ENCODE measurements at places on chromosomes 2 and 18.

DNA sequence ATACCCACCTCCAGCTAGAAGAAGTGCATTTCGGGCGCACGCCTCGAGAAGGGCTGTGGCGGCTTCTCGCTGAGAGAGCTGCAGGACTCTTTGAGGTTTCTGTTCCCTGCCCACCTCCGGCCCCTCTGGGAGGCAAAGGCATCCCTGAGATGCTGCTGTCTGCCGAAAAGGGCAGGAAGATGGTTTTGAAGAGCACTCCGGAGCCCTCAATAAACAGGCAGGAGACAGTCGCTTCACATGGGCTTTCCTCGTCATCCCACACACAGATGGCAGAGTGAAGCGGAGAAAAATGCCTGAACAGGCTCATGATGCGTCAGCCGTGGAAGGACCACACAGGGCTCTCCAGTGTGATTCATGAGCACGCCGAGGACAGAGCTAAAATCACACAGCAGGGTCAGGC is 25.4 kb upstream of the GLI2 start:
- DNase-seq, result no peak

- DNase-seq, result no peak
These were observed 1579.2 kb upstream of the ACVR2A start for GRCh38 chr2:146265656-146266055.

DNA sequence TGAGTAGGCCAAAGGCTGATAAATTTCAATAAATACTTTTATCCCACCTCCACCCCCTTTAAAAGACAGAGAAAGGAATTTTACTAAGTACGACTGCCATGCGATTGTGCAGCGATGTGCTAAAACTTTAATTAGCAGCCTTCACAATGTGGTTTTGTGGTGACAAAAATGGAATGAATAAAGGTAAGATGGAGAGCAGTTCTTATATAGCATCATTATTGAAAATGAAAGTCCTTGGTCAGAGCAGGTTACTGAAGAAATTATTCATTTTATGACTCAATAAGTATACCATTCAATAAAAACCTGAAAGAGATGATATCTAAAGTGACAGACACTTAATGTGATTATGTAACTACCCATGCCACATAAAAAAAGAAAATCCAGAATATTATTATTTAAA is 33.2 kb upstream of the MTIF2 start:
- no peak for DNase-seq

GRCh38 chr2:181554061-181554830 is 97.1 kb downstream of the ITGA4 start:
- DNase-seq, result no peak

DNA sequence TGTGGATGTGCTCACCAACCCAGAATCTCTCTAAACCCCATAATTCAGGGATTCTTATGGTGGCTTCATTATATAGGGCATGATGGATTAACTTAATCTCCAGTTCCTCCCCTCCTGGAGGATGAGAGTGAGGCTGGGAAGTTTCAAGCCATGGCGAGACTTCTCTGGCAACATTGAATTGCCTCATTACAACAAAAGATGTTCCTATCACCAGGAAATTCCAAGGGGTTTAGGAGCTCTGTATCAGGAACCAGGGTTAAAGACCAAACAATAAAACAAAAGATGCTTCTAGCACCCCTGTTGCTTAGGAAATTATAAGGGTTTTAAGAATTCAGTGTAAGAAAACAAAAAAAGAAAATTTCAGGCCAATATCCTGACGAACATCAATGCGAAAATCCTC is 100.1 kb downstream of the NAB1 start:
- no peak for DNase-seq

GRCh38 chr18:6331872-6332271 is 82.8 kb downstream of the L3MBTL4 start:
- no peak for DNase-seq

GRCh38 chr18:63145851-63146555 is 173.6 kb downstream of the BCL2 start:
- DNase-seq, result no peak

- DNase-seq, result peak; percentile 32
These were observed at the start of gene DTNB for GRCh38 chr2:25673300-25674076. TSS of gene DTNB (minus strand) at chr2:25673577. CDS start at chr2:25652660, 20,917 bp downstream.

- DNase-seq, result no peak
These were observed 263.9 kb downstream of the GLI2 start for GRCh38 chr2:120999377-121000097.

DNA sequence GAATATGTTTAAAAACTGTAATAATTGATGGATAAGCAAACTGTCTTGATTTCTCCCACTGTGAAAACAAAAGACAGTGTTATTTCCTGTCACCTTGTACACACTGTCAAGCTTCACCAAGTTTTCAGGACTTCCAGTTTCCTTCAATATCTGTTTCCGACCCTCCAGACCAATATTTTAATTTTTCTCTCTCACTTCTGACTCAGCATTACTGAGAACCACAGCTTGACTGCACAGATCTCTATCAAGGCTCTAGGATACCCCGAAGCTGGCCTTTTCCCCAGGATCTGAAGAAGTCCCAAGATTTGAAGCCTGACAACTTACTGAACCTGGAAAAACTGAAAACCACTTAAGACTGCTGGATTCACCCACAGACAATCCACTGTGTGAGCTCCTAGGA is 13.2 kb upstream of the SULT1C3 start:
- no peak for DNase-seq

DNA sequence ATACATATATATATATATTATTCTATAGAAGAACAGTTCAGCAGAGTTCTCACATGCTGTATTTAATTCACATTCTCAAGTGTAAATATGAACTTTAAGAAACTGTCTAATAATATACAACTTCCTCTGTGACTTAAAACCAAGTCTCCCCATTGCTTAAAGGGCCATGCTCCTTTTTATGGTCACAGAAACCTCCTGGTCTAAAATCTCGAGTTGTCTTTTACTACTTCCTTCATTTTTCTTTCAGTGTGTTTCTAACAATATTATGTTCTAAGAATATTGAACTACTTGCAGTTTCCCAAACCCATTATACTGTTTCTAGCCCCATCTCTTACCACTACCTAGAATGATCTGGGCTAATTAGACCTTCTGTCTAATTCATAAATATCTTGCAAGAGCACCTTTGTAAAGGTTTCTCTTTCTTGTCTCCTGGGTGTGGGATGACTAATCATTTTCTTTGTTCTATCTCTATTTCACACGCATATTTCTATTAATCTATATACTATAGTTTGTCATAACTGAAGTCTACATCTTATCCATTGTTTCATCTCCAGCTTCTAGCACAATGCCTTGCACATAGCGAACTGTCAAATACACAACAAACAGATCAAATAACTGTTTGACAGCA is 48.8 kb downstream of the ERBB4 start:
- DNase-seq, result no peak

DNA sequence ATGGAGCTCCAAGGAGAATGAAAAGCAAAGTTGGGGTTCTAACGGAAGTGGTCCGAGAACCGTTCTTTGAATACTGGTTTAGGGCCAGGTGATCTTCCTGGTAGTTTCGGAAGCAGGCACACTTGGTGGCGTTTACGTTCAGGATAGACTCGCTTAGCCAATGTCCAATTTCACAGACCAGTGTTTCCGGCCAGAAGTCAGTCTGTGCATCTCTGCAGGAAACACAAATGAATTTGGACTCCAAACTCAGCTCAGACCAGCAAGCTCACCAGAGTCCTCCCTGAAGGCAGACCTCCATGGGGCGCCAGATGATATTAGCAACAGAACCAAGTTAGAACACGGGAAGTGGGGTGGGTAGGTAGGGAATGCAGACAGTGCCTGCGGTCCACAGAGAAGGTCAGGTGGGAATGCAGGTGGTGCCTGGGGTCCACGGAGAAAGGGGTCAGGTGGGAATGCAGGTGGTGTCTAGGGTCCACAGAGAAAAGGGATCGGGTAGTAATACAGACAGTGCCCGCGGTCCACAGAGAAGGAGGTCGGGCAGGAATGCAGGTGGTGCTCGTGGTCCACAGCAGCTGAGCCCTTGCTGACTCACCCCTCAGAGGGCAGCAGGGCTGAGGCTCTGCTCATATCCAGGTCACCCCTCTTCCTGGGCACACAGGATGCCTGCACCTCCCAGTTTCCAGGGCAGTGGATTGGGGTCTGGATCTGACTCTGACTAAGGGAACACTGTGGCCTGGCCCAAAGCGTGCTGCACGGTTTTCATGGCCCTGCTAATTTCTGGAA is 169.0 kb downstream of the MYT1L start:
- DNase-seq, result no peak

DNA sequence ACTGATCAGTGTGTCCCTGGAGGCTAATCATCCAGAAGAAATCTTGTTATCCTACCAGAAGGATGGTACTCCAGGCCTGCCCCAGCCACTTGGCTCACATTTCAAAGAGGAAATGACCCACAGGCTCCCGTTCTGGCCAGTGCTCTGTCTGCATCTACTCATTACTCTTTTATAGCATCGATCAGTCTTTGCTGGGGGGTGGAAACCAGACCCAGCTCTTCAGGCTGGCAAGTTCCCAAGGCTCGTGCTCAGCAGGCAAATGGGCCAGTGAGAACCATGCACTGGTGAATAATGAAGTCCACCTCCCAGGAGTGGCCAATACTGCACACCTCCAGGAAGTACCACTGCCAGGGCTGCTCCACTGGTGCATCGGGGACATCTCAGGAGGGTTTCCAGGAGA is 38.8 kb downstream of the DNER start:
- DNase-seq, result no peak

GRCh38 chr2:134728163-134728562 is 9.4 kb upstream of the TMEM163 start:
- DNase-seq, result no peak

GRCh38 chr2:134718817-134719814 is at the start of gene TMEM163:
TSS of gene TMEM163 (minus strand) at chr2:134719000.
- peak; percentile 66 for DNase-seq

GRCh38 chr2:26144031-26144430 is 28.9 kb upstream of the GAREM2 start:
- DNase-seq, result peak; percentile 45

DNA sequence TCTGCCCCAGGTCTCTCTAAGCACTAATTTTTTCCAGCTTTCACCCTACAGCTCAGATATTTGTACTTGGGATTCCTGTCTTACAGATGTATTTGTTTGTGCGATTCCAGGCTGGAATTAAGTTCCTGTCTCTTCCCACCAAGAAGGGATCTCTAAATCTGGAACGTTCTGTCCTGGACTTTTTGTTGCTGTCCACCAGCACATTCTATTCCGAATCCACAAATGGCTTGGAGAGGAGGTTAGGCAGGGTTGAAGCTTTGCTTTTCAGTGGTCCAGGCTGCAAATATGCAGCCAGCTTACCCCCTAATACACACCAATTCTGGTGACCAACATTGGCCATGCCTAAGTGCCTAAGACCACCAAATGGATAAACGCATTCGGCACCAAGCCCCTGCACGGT is 315.0 kb downstream of the TNS1 start:
- no peak for DNase-seq

- DNase-seq, result no peak
These were observed 54.1 kb downstream of the CDC42EP3 start for GRCh38 chr2:37617119-37617892.

GRCh38 chr18:49949951-49950395 is 136.6 kb upstream of the ACAA2 start:
- no peak for DNase-seq

DNA sequence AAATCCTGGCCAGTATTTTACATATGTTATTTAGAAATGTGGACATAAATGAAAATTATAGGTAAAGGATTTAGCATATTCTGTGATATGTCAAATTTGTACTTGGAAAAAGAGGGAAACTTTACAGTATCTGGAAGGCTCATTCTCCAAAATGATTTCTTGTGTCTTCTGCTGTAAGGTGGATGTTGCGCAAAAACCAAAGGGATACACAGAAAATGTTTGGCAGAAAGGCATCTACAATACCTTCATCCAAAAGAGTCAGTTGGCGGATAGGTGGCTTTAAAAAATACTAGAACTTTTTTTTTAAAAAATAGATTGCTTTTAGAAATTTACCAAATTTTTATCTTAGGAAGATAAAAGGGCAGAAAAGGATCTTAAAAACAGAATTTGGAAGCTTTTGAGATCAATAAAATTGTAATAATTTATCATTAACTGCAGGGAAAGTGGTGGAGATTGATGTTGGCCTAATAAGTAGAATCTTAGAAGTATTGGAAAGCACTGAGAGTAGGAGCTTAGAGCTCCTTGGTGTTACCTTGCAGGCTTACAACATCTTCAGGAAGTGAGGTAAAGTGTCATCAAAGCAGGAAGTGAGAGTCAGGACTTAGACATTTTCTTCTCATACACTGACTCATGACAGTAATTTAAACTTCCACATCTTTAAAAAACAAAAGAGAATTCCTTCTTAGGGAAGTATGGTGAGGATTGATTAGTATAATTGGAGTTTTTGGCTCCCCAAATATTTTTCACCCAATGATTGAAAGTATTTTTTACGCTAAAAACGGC is 2.1 kb downstream of the NABP1 start:
- DNase-seq, result no peak

GRCh38 chr18:2444201-2444875 is 127.0 kb downstream of the METTL4 start:
- DNase-seq, result no peak

- DNase-seq, result peak; percentile 47
These were observed 206.8 kb downstream of the VAPA start for GRCh38 chr18:10120622-10121021.

- peak; percentile 96 for DNase-seq
These were observed at the start of gene DPYSL5 for GRCh38 chr2:26847655-26848335. TSS of gene DPYSL5 (plus strand) at chr2:26848132. CDS start at chr2:26898500, 50,368 bp downstream.

GRCh38 chr18:62438018-62438329 is 84.9 kb upstream of the ZCCHC2 start:
- no peak for DNase-seq

DNA sequence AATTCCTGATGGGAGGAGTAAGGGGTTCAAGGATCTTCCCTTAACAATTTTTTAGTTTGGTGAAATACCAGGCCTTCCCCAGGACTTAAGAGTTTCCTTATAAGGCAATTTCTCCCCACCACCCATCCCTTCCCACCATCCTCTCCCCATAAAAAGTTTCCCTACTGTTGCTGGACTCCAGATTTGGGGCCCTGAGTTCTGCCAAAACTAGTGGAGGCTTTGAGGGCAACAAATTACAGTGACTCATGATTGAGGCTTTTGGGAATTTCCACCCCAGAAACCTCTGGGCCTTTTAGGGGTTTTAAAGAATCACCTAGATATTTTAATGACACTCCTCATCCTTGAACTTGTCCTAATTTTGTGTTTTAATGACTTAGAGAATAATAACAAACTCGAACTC is 14.3 kb upstream of the EN1 start:
- DNase-seq, result no peak

DNA sequence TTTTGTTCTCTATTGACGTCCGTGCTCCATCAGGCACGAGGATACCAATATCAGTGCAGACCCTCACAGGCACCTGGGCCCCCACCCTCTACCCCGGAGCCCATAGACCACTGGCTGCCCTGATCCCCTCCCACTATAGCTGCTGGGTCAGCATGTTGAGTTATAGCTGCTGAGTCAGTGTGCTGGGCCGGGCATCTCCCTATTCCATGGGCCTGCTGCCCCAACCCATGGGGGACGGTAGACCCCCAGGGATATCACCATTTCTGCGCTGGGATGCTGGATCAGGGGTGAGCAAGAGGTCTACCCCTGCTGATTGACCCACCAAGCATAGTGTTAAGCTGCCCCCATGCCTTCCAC is 100.1 kb upstream of the ST3GAL5 start:
- no peak for DNase-seq

- DNase-seq, result no peak
These were observed 582.8 kb upstream of the ZEB2 start for GRCh38 chr2:145102706-145103105.
